ENCODE measurements at places on chromosomes 2 and 18.

GRCh38 chr2:226601881-226602662, 197.5 kb downstream of the IRS1 start:
- no peak for DNase-seq

DNA sequence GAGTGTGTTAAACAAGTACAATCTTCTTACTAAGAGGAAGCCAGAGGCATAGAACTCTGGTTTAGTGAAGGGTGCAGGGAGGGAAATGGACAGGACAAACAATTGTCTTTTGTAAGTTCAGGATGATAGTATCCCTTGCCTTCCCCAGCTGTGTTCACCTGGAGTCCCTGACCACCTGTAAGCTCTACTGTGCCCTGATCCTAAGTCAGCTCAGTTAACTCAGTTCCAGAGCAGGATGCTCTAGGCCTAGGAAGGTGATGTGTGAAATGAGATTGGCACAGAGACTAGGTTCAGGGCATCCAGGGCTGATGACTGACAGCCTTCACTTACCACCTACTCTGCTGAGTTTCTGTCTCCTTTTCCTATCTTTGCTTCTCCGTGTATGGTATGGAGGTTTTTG, 333.0 kb downstream of the SUCLG1 start:
- DNase-seq, result no peak

DNA sequence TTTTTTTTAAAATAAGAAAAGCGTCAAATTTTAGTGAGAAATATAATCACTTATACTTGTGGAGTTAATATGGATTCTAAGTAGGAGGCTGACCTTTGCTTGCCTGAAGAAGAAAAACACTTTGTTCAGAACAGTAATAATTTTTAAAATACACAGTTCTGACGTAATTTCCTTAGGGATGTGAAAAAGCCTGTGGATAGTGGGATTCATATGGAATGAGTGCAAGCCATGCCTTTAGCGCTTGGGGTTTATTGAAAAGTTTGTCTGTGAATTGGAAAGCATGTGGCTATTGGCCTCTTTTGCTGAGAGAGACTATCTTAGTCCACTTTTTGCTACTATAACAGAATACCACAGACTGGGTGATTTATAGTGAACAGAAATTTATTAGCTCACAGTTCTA, 151.3 kb downstream of the CCDC85A start:
- no peak for DNase-seq

GRCh38 chr2:220365023-220365422, 737.6 kb downstream of the SLC4A3 start:
- DNase-seq, result no peak

GRCh38 chr2:102144128-102144527, 1.6 kb downstream of the IL1R1 start:
- no peak for DNase-seq

- DNase-seq, result peak; percentile 54
These were observed 564 bp downstream of the DPYSL5 start for GRCh38 chr2:26848336-26849055.

GRCh38 chr2:74887960-74888700, 54.2 kb downstream of the HK2 start:
- no peak for DNase-seq

DNA sequence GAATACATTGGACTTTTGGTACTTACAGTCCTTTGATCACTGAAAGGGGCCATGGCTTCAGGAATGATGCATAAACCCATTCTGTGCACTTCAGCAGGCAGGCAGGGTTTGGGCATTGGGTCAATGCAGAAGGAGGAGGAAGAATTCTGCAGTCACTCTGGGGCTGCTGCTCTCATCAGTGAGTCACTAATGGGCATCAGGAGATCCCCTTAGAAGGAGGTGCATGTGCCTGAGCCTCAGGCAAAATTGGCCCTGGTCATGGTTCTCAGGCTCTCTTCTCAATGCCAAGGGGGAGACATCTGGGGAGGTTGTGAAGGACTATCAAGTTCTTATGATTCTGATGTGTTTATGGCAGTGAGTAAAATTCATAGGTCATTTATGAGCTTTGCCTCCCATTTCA, 52.0 kb upstream of the TNP1 start:
- no peak for DNase-seq

GRCh38 chr2:74142340-74142739, 5.4 kb downstream of the BOLA3 start:
- DNase-seq, result peak; percentile 14

GRCh38 chr2:143686585-143687164, 557.5 kb downstream of the ARHGAP15 start:
- DNase-seq, result peak; percentile 21

GRCh38 chr2:71995067-71995665, 152.5 kb downstream of the CYP26B1 start:
- no peak for DNase-seq

- DNase-seq, result no peak
These were observed 593.1 kb downstream of the RNF144A start for GRCh38 chr2:7510353-7510752.

DNA sequence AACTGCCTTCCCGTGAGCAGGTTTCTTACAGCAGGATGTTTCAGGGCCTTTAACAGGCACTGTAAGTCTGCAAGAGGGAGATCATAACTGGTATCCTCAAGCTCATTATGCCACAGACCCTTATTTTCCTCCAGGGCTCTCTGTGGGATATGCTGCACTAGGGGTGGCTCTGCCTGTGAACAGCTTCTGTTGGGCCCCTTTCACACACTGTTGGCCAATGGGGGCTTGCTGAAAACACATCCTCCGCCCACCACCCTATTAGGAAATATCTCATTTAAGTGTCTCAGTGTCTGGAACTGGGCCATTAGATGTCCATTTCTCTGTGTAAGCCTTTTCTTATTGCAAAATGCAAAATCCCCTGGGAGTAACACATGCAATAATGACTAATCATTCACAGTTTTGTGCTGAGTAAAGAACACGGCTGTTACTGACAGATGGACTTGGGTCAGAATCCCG, 414.3 kb upstream of the HS6ST1 start:
- DNase-seq, result no peak

GRCh38 chr2:230356084-230356483, 29.1 kb downstream of the SP140L start:
- no peak for DNase-seq

GRCh38 chr2:3585261-3586109, 9.4 kb upstream of the COLEC11 start:
- no peak for DNase-seq

- DNase-seq, result no peak
These were observed 22.9 kb downstream of the MARCHF4 start for GRCh38 chr2:216349366-216349765.

- DNase-seq, result peak; percentile 13
These were observed 402.8 kb downstream of the TXNL1 start for GRCh38 chr18:56235481-56236013.

GRCh38 chr2:234427081-234428061, 69.5 kb downstream of the ARL4C start:
- DNase-seq, result peak; percentile 92

- no peak for DNase-seq
These were observed 10.4 kb downstream of the TNFRSF11A start for GRCh38 chr18:62335494-62335893.

- no peak for DNase-seq
These were observed 217.5 kb downstream of the TGIF1 start for GRCh38 chr18:3667255-3668137.

DNA sequence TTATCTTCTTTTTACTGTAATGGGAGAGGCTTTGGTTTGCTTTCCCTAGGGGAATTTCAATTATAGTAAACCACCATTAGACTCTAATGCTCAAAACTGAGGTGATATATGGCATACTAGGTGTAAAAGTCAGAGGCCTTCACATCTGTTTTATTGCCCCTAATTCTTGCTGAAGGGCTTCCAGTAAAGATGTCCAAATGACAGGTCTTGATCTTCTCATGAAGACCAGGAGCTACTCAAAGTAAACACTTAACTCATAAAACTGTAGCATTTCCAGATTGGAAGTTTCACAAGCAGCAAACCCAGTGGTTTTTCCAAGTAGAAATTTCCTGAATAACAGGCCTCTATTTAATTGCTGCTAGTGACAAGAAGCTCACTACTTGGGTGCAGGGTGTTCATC, 286.8 kb downstream of the RBM43 start:
- DNase-seq, result no peak

DNA sequence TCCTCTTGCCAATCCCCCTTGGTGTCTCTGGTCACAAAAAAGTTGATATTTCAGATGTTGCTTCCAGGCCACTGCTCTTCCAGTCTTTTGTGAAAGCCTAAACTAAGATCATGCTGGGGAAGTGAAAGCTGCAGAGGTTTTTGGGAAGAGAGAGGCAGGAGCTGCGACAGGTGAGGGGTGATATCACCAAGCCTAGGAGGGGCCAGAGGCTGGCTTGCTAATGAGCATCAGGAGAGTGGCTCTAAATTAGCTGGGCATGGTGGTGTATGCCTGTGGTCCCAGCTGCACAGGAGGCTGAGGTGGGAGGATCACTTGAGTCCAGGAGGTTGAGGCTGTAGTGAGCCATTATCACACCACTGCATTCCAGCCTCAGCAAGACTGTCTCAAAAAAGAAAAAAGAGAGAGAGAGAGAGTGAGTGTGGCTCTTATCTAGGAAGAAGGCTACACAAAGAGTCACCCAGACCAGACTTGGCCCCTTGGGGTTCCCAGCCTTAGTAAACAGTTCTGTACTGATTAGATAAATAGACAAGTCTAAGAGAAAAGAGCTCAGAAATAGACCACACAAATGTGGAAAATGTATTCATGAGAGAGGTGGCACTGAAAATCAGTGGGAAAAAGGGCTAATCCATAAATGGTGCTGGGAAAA, 14.6 kb upstream of the CDK5R2 start:
- DNase-seq, result no peak

DNA sequence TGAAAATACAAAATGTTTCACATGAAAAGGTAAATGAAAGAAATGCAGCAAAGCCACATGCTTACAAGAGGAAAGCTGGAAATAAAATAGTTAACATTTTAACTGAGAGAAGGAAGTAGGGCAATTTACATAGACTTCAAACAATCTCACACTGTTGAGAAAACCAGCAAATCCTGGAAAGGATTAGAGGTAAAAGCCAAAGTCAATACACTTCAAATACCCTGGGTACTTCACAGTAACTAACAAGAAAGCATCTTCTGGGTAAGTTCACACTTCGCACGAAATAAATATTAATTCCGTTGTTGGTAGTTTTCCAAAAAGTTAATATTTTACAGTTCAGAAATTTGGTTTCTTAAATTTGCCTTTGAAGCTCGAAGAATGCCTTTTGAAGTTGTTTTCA, 3.5 kb upstream of the ERICH2 start:
- no peak for DNase-seq

DNA sequence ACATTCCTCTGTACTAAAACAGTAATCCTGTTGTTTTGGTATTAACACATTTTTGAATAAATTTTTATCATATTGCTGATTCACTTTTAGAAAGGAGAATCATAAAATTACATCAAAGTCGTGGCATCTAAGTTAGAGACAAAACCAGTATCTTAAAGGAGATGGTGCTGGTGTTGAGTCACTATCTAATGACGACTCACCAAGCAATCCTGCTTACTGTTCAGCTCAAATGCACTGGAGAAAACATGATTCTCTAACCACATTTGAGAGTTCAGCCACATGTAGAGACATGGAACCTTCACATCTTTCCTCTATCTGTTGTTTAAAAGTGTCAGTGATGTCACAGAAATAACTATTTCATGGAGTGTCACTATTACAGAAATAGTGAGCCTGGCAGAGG, 473.8 kb downstream of the TGIF1 start:
- no peak for DNase-seq

GRCh38 chr2:121018136-121019061, 266.6 kb downstream of the TFCP2L1 start:
- DNase-seq, result no peak

- DNase-seq, result no peak
These were observed 247.8 kb downstream of the TXNL1 start for GRCh38 chr18:56390626-56391025.

DNA sequence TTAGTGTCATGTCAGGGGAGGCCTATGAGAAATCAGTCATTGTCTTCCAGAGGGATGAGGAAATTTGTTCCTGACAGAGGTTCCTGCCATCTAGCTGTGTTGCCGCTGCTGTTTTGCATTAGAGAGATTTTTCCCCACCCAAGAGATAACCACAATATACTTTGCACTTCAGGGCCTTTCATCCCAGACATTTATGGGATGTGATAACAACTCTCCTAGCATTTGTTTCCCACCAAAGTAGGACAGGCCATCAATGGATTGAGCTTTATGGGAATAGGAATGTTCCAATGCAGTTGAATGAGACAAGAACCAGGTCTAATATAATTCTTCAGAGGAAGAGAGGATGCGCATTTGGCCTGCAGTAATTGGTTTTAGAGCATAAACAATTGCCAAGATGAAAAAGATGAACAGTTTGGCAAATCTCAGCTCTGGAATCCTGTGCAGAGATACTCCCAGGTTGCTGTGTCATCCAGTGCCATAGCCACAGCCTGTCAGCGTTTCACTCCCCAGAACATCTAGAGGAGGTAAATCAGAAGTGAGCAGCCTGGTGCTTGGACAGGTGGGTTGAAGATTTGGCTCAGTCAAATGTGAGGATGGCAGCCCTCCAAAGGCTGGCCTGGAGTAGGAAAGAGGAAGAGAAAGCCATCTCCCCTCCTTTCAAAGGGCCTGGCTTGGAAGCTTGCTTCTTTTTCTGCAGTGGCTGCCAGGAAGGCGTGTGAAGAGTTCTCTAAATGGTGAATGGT, 93.7 kb upstream of the SETBP1 start:
- no peak for DNase-seq

GRCh38 chr18:64416990-64417389, 268.1 kb upstream of the LINC00305 start:
- no peak for DNase-seq

DNA sequence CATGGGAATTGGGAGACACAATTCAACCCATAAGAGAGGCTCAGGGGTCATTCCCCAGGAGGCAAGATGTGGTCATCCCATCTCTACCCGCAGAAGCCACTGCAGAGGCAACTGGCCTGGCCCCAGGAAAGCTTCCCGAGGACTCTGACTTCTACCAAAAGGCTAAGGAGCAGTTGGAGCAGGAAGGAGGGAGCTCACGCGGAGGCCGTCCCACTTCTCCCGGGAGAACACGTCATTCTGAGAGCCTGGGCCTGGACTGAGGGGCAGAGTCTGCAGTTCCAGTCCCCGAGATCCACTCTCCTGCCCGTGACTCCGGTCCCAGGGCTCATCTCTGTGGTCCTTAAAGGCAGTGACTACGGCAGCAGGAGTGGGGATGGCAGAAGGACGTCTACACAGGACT, 69.0 kb upstream of the TAF1B start:
- no peak for DNase-seq

DNA sequence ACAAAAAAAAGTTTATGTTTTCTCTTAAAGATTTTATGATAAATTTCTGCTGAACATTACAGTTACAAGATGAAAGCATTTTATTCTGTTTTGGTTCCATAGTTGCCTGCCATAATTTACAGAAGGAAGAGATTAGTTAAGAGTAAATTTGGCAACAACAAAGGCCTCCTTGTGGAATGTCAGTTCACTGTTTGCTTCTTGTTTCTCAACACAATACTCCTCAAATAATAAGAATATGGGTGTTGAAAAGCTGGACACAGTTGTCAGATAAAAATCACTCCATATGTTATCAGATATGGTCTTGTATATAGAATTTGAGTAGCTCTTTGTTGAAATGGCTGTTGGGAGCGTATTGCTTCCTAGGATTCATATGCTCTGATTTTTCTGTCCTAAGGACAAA, 359.5 kb downstream of the CPS1 start:
- no peak for DNase-seq

- DNase-seq, result no peak
These were observed 73.0 kb upstream of the YWHAQ start for GRCh38 chr2:9703701-9704221.
